ENCODE measurements at places on chromosomes 1 and 21.

- DNase-seq: no peak
Measured at GRCh38 chr1:34155860-34156259, 9.2 kb downstream of the CSMD2 start.

GRCh38 chr21:25189497-25189896 is 417.8 kb downstream of the MRPL39 start:
- DNase-seq: no peak

DNA sequence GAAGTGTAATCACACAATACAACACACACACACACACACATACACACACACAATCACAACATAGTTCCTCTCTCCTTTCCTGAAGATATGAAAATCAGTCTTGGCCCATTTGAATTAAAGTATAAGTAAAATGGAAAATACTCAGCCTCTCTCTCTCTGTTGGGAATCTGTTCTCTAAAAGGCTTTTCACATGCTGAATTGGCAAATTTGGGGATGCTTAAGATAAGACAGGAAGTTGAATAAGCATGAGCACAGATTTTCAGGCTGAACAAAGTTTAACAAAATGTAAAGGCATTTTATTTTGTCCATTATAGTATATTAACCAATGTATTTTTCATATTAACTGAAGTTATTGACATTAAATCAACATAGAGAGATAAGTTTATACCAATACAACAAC is 23.7 kb upstream of the FMO2 start:
- no peak for DNase-seq

DNA sequence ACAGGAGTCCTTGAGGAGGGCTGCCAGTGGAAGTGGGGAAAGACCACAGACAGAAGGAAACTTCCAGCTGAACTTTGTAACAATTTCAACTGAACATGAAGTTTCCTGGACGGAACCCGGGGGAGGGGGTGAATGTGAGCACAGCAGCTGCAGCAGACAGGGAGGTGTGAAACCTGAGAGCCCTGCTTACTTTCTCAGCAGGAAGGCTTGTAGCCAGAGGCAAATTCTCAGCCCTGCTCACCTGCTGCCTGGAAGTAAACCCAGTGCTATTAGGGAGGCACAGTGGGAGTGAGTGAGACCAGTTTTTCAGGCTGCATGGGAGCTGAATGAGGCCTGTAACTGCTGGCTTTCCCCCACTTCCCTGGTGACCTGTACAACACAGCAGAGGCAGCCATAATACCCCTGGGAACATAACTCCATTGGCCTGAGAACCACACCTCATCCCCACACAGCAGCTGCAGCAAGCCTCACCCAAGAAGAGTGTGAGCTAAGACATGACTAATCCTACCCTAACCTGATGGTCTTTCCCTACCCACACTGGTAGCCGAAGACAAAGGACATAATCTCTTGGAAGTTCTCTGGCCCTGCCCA is 9.6 kb upstream of the SPRR2F start:
- DNase-seq: no peak

DNA sequence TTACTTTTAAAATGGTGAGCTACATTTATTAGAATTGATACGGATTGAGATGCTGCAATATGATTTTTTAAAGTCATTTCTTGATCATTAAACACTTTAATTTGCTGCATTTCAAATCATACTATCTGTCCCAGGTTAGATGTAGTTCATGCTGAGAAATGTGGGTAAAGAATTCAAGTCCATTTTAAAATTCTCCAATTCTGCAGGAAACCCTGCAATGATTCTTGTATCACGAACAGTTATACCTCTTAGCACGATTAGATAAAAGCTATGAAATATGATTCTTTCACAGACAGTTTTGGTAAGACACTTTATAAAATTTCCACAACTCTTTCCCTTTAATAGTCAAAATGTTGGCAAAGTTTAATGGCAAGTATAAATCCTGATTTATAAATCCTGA is 693.4 kb downstream of the ADGRL2 start:
- no peak for DNase-seq

DNA sequence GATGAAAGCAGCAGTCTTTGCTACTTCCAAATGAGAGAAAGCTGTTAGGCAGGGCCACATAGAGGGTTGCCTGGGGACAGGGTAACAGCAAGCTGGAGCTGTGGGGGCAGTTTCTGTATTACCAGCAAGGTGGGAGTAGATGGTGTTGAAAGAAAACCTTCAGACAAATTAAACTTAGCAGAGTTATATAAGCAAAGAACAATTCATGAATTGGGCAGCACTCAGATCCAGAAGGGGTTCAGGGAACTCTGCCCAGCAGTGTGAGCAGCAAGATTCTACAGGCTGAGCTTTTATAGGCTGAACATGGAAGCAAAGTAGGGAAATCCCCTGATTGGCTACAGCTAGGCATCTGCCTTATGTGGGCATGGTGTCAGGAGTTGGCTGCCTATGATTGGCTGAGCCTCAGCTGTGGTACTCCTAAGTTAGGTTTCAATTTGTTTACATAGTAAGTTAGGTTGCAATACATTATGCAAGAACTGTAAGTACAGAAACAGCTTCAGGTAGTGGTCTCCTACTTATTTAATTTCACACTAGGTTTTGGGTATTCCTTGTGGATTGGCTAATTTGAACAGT is 64.1 kb upstream of the TMPRSS2 start:
- DNase-seq: no peak

GRCh38 chr1:95168761-95169351 is 51.7 kb downstream of the TLCD4 start:
- DNase-seq: no peak

- DNase-seq: no peak
Measured at GRCh38 chr1:60113028-60113427, 39.5 kb upstream of the C1orf87 start.

- DNase-seq: no peak
Measured at GRCh38 chr1:13513895-13514546, at the start of gene LRRC38. Gene LRRC38, minus strand, starts transcription at chr1:13514003. Its CDS starts 410 bp downstream, at chr1:13513593.

DNA sequence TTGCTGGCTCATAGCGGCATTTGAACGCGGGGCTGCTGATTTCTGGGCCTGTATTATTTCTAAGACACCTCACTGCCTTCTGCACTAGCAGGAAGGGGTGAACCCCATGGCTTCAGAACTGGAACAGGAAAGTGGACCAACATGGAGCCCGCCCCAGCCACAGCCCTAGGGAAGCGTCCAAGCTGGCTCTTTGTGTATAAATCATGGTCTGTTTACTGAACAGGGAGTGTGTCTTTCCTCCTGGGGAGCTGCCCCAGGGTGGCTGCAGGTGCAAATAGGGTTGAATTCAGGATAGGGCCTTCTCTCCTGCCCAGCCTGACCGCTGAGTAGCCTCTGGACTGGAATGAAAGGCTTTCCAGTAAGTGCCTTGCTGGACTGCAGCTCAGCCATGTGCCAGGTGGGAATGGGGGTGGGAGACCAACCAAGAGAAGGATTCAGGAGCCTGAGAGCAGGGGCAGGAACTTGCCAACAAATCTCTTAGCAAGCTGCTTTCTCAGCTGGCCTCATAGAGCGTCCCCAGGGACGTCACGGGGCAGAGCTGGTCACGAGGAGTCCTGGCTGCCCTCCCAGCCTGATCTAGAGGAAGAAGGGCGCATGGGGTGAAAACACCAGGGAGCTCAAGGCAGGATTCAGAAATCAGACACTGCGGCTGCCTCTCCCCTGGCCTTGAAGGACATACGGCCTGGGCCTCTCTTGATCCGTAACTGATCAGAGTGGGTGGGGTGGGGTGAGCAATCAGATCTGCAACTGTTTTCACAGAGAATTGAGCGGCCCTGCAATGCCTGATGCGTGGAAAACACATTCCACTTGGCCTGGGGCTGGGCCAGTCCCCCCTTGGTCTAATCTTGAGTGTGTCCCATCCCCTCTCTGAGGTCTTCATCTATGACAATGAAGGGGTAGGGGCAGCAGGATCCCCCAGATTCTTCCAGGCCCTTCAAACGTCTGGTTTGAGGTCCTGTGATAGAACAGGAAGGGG is 56.5 kb upstream of the SELENON start:
- no peak for DNase-seq

DNA sequence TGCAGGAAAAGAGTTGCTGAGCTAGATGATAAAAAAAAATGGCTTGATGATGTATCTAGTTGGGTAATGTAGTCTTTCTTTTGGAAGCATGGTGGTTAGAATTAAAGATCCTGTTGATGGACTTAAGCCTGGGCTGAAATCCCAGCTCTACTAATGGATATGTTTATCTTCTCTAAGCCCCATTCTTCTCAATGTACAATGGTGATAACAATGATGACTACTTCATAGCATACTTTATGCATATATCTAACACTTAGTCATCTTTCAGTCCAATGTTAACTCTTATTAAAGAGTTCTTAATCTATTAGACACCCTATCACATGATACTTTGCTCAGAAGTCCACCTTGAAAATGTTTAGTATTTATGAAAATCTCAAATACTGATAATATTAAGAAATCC is 189.5 kb downstream of the PLA2G4A start:
- DNase-seq: no peak

DNA sequence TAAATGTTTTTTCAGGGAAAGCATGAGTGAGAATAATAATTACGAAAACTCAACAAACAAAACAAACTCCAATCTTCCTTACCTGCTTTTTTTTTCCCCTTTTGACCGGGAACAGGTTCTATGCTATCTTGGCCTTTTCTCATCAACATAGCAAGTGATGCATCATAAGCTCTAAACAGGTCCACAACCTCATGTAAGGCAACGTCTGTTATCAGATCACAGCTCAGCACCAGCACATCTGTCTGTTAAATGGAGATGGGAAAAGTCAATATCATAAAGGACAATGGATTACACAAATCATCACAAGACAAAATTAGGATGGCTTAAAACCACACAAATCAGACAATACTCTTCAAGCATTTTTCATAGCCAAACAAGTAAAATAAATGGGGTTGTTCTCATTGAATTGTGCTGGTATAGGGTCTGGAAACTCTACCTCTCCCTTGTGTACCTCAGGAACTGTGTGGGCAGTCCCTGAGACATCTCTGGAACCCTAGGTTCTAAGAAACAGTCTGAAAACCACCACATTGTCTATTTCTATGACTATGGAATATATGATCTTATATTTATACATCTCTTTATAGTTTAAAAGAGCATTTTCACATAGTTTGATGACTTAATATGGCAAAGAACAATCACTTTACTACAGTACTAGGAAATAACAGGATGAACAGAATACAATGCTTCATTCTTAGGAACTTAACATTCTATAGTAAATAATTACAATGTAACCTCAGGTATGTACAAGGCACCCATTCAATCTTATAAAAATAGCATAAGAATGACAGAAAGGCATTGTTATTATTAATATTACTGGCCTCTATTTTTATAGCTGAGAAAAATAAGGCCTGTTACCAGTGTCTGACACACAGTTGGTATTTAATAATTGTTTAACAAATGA is 44.7 kb downstream of the EIF2B3 start:
- no peak for DNase-seq

- DNase-seq: no peak
Measured at GRCh38 chr1:6056572-6056948, 10.9 kb downstream of the KCNAB2 start.

DNA sequence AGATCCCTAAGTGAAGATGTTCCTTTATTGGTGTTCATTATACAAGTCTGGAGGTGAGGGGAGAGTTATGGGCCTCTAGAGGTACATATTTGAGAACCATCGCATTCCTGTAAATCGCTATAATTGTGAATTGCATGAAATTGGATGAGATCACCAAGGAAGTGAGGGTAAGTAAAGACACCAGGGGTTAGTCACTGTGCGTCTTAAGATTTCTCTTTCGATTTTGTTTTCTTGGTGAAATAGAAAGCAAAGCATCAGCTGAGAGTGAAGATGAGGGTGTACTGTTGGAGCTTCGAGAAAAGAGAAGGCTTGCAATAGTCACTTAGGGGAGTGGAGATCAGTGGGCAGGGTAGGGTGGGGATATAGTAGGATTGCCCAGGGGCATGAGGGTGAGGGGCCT is 82.1 kb downstream of the RAVER2 start:
- DNase-seq: no peak

- no peak for DNase-seq
Measured at GRCh38 chr1:212437179-212437798, 4.6 kb downstream of the NENF start.

GRCh38 chr1:23132033-23132432 is 36.6 kb downstream of the LUZP1 start:
- DNase-seq: no peak
